Bronchial epithelial cell (primary cell): ENCODE measurements at places on chromosomes 1 and 21. TPM values are rescaled to one million over a fixed set of nuclear protein-coding genes. Genes with fewer than 3 reads are reported as not detected.

Gene KIF26B
- 1.8 and 2.1 TPM in 2 replicates for total RNA-seq

Gene FMO4
- total RNA-seq, result 0.79 and 1.2 TPM in 2 replicates

Gene LRRC39
- 0.13 and 0.53 TPM in 2 replicates for total RNA-seq

Gene RNU1-1
- 2,323 and 5,262 TPM in 2 replicates for total RNA-seq

Gene KRTAP7-1
- not detected in 2 replicates for total RNA-seq

Gene GPR161
- total RNA-seq, result 7.4 and 8.2 TPM in 2 replicates

Gene NECTIN4
- total RNA-seq, result 108 and 200 TPM in 2 replicates

Gene GJA4
- total RNA-seq, result not detected in 2 replicates

Gene PTPN22
- total RNA-seq, result under 0.01 and 0.26 TPM in 2 replicates

Gene CFHR4
- not detected in 2 replicates for total RNA-seq
